PC-9 (cell line): ENCODE measurements at places on chromosomes 12 and 14.

GRCh38 chr12:25376985-25377384 is 126.3 kb upstream of the KRAS start:
- DNase-seq: no peak

DNA sequence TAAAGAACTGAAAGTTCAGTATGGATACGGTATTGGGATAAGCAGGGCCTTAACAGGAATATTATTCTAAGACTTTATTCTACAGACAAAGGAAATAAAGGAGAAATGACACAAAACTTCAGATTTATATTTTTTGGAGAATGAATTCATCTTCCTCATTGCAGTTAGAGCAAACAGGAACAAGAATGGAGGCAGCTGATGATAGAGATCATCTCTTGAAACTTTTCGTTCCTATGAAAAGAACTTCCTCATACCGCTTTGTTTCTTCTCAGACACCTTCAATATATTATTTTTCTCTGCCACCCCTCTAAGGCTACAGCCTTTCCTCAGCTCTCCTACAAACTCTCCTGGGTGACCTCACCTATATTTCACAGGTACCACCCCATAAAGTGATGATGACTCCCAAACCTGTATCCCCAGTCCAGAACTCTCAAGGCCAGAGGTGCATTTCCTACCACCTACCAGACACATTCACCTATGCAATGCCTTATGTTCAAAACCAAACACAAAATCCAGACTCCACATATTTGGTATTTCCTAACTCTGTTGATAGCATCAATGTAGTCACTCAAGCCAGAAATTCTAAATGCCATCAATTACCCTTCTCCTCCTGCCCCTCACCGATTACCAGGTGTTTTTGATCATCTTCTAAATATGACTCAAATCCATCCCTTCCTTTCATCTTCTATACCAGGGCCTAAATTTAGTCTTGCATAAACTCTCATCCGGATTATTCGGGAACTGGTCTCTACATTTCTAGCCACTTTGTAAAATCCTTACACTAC is 7.4 kb downstream of the MAP4K5 start:
- DNase-seq: no peak

DNA sequence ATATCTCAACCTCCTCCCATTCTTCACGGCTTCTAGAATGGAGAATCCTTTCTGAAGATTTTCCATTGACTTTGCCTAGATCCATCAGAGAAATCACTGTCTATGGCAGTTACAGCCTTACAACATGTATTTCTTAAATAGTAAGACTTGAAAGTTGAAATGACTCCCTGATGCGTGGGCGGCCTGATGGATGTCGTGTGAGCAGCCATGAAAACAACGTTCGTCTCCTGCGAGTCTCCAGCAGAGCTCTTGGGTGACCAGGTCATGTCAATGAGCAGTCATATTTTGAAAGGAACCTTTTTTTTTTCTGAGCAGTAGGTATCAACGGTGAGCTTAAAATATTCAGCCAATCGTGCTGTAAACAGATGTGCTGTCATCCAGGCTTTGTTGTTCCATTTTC is 139.9 kb upstream of the C14orf180 start:
- no peak for DNase-seq

DNA sequence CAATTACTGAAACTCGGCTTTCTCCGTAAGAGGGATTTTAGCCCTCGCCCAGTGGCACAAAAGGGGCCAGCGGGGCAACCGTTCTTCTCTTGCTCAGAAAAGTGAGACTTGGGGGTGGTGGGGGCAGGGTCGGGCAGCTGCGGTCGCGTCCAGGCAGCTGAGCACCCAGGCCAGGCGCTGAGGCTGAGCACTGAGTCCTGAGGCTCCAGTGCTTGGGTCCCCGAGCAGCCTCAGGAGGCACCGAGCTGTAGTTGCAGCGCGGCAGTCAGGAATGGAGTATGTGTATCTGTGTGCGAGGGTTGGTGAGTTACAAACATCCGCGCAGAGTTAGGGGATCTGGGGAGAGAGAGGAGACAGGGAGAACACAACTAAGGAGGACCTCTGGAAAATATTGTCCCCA is 4.1 kb upstream of the HOXC6 start:
- DNase-seq: no peak

GRCh38 chr14:51546099-51546498 is 105.6 kb upstream of the FRMD6 start:
- DNase-seq: no peak

- no peak for DNase-seq
Measured at GRCh38 chr14:54478636-54479215, 10.1 kb downstream of the GMFB start.

- DNase-seq: no peak
Measured at GRCh38 chr12:108807476-108807875, 49.9 kb downstream of the SSH1 start.

- no peak for DNase-seq
Measured at GRCh38 chr12:39884616-39885125, 221.2 kb downstream of the SLC2A13 start.

DNA sequence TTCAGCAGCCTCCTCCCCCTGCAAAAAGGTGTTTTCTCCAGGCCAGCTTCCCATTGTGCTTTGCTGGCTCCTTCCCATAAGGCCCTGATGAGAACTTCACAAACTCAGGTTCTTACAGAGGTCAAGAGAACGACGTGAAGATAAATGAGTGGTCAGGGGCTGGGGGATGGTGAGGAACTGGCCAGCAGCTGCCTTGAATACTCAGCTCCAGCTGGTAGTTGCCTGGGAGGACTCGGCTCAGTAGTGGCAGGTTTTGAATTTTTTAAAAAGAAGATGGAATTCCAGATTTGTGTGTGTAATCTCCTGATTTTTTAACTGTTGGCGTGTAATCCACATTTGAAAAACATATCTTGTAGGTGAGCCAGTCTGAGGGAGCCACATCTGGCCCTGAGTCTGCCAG is 5.9 kb downstream of the DDX55 start:
- DNase-seq: no peak

DNA sequence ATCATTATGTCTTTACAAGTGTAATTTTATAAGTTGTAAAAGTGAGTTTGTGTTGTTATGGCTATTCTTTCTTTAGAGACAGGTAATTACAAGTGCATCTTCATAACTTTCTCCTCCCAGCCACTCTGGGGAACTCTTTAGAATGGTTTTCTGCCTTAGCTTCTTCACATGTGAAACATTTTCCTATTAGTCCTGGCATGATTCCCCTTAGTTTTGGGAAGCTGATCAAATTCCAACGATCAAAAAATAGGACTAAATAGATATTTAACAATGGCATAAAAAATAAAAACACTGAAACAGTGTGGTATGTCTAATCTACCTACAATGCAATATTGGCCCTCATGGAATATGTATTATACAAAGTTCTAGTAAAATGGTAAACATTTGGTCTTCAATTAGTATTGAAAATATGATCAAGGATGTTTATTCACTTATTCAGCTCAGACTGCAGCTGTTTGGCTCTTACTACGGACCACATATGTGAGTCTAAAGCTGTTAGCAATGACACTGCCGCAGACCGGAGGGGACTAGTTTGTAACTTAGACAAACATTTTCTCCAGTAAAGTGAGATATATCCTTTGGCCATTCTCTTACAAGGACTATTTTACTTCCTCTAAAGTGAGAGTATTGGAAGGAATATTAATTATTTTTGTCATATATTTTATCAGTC is 890.8 kb upstream of the USP15 start:
- DNase-seq: no peak

DNA sequence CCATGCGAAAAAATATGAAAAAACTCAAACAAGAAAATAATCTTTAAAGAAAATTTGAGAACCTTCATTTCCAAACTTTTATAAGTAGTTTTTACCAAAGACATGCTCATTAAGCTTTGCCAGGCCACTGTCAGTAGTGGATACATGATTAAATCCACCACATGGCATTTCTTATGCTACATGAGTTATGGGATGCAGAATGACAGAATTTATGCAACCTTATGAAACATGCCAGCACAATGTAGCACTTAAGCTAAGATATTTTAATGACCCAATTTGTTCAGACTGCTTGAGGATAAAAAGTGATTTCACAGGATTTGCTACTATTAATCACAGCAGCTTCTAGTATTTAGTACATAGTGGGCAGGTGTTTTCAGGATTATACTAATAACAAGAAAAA is 123.3 kb downstream of the ATP23 start:
- no peak for DNase-seq

GRCh38 chr12:132356691-132357622 is 27.6 kb upstream of the GALNT9 start:
- DNase-seq: peak; percentile 64

- DNase-seq: no peak
Measured at GRCh38 chr14:104099096-104100041, 13.9 kb downstream of the ASPG start.

DNA sequence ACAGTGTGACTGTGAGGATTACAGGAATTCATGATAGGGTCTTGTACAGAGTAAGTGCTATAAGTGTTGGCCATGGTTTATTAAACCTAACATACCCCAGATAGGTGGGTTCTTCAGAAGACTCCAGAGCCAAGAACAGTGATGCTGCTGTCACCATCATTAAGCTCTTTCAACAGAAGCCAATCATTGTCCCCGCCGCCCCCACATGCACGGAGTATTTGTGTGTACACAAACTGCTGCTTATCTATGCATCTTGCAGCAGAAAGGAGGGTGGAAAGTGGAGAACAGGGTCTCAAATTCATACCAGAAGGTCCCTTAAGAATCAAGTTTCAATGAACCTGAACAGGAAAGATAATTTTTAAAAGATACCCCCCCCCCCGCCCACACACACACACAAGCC is 51.2 kb downstream of the TMCC3 start:
- DNase-seq: no peak

DNA sequence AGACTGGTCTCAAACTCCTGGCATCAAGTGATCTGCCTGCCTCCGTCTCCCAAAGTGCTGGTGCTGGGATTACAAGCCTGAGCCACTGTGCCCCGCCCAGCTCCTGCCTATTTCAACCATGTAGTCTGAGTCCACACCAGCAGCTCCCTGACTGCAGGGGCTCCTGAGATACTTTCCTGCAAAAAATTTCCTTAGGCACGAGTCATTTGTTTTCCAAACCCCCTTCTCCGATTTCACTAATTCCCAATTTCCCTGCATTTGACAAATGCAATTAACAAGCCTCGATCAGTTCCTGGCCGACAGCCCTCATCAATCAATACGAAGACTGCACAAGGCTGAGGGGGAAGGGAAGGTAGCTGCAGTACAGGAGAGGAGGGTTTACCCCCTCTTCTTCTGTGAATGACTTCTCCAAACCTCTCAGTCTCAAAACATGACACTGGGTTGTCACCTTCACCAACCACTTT is 10.1 kb downstream of the PSMB5 start:
- no peak for DNase-seq

GRCh38 chr14:94598816-94599655 is 13.2 kb upstream of the SERPINA3 start:
- DNase-seq: peak; percentile 20

DNA sequence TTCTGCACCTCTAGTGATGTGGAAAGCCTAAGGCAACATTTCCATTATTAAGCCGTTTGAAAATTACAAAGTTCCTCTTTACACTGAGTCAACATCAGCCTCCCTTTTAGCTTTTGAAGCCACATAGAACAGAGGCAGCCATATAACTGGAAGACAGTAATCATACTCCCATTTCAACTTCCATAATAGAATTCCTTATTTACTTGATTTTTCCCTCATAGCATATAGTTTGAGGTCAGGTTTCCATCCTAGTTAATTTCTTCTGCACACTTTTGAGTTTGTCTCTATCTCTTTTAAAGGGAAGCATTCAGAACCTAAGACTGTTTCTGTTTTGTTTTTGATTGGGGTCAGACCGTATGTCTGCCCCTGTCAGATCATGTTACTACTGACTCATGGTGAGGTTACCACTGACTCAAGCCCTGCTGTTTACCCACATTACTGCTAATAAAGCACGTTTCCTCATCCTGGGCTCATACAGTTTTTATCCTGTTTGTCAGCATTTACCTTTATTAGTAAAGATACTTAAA is 161.0 kb downstream of the SLC38A4 start:
- DNase-seq: peak; percentile 89

DNA sequence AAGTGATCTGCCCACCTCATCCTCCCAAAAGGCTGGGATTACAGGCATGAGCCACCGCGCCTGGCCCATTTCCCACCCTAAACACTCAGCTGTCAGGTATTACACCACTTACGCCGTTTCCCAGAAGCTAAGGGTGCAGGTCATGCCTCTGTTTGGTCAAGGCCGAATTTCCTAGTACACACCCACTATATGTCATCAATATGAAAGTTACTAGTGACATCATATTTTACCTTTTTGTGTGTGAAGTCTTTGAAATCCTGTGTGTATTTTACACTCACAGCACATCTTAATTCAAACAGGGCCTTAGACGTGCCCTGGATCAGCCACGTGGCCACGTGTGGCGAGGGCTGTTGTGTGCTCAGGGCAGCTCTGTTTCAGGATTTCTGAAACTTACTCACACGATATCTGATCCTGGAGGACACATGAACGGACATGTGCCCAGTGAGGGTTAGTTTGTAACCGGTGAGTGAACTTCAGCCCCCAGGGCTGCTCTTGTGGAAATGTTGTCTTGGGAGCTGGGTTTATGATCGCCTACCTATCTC is 51.8 kb downstream of the GLT1D1 start:
- no peak for DNase-seq

DNA sequence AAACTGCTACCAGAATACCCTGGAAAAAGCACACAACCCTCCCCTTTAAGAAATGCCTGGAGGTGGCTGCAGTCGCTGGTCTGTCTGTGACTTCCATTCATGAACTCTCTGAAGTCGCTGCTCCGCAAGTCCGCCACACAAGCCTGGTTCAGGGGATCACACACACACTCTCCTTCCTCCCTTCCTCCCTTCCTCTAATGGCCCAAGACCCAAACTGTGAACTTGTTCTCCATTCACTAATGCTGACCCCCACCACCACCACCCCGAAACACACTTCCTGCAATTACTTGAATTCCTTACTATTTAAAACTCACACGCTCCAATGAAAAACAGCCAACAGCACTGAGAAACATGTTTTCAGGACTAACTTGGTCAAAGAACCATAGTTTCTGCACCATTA is 1.0 kb upstream of the LMO3 start:
- no peak for DNase-seq

DNA sequence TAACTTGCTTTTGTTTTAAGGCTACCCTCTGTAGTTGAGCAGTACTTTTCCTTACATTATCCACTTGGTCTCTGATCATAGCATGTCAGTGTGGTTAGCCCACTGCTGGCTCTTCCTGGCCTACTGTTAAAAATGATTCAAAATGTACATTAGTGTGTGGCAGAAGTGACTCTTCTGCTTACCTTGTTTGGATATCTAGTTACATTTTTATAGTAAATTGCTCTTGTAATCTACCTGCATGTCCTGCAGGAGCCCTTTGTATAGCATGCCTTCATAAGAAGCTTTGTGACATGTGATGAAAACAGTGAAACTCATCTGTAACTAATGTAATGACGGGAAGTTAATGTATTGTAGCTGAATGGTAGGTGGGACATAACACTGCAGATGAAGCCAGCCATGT is 8.1 kb downstream of the SPATS2 start:
- no peak for DNase-seq
